ENCODE measurements at places on chromosomes 2 and 18. TPM values are rescaled to one million over a fixed set of nuclear protein-coding genes. Genes with fewer than 3 reads are reported as not detected.

GRCh38 chr2:164447660-164448059 is 173.6 kb downstream of the GRB14 start:
- DNase-seq = no peak

The STPG4 gene
- 0.24 TPM for polyA plus RNA-seq

The NEUROD1 gene
- polyA plus RNA-seq = not detected

The GKN1 gene
- polyA plus RNA-seq = not detected

The KRTCAP3 gene
- polyA plus RNA-seq = 7.7 TPM

Measured in right renal pelvis (tissue), 4 donors.